Activated CD8-positive, alpha-beta T cell treated with anti-CD3 and anti-CD28 coated beads for 36 hours (primary cell): ENCODE measurements at places on chromosomes 7 and 10.

GRCh38 chr7:11737723-11738122 lies 94.3 kb downstream of the THSD7A start:
- no peak for DNase-seq

DNA sequence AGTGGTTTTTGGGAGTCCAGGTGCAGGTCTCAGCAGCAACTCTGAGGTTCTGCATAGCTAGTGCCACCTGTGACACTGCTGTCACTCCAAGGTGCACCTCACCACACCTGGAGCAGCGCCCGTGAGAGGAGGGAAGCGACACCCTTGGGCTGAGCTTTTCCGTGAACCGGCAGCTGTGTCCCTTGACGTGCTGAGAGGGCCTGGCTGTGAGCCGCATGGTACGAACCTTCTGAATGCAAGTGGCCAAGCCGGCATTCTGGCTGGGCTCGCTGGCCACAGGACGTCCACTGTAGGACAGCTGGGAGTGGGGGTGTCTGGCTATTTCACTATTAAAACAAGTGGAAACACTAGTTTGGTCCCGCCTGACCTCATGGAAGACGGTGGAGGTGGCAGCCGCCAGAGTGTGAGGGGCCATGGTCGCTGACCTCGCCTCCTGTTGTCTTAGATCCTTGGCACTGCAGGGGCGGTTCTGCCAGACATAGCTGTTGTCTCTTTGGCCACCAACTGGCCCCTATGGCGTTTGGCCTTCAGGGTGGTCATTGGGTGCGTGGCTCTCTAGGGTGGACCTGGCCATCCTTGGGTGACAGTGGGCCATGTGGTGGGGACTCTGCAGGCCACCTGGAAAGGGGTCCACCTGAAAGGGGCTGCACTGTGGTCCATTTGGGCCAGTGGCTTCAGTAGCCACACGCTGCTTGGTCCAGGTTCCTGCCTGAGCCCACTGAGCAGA lies 12.9 kb downstream of the INPP5A start:
- DNase-seq: no peak

DNA sequence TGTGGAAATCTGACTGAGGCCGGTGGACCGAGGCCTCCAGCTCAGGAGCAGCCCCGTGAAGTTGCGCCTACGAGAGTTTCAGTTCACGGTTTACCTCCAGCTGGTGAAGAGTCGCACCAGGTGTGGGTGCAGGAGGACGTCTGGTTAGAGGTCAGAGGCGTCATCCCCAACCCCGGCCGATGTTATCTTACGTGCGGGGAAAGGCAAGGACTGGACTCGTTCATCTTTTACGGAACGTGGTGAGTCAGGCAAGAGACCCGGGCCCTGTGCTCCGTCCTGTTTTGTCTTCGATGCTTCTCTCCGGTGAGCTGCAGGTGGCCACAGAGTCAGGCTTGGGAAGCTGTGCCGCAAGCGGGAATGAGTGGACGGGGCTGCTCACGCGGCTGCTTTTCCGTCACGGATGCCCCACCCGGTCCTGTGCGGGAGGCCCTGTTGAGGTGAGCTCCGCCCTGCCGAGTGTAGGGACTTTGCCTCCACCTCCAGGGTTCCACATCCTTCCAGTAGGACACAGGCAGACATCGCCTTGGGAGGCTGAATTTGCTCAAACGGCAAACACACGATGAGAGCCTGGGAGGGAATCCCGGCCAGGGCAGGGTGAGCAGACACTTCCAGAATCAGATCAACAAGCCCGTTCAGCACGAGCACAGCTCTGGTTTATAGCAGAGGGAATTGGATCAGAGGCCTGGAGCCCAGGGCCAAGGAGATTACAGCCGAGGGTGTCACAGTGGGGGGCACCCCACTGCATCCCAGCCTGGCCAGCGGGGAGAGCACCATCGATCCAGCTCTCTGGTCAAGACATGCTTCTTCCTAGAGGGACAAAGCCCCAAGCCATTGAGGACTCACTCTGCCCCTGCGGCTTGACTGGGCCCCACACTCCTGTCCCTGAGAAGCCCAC lies 50.1 kb upstream of the INPP5A start:
- no peak for DNase-seq

GRCh38 chr7:102914585-102914984 lies 1.8 kb downstream of the LRRC17 start:
- DNase-seq: no peak

DNA sequence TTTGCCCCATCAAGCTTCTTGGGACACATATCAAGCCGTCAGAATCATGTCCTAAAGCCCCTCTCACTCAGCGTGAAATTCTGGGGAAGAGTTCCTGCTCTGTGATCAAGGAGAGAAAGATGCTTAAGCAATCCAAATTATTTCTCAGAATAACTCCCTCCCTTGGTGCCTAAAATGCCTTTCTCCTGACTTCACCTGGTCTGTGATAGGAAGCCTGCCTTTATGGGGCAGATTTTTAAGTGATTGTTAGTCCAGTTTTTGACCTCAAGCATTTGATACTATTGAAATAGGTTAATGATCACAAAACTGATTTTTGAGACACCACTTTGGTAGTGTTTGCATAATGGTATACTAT lies 76.4 kb upstream of the MAGI2 start:
- no peak for DNase-seq

DNA sequence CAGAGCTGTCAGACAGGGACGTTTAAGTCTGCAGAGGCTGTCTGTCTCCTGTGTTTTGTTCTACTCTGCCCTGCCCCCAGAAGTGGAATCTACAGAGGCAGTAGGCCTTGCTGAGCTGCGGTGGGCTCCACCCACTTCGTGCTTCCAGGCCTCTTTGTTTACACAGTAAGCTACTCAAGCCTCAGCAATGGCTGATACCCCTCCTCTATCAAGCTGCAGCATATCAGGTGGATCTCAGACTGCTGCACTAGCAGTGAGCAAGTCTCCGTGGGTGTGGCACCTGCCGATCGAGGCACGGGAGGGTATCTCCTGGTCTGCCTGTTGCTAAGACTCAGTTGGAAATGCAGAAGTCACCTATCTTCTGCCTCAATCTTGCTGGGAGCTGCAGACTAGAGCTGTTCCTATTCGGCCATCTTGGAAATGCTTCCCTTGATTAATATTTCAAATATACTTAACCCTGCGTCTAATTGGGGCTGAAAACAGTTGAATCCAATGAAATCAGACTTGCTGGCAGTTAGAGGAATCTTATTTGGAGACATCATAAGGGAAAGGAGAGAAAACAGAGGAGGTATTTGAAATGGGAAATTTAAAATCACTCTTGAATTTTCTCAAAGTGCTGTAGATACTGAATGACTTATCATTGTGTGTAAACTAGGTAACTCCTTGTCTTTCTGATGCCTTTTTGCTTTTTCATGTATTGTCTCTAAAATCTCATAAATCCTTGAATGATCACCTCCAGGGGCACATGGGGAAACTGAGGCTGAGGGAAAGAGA lies 13.8 kb upstream of the CYP3A5 start:
- peak; percentile 19 for DNase-seq

DNA sequence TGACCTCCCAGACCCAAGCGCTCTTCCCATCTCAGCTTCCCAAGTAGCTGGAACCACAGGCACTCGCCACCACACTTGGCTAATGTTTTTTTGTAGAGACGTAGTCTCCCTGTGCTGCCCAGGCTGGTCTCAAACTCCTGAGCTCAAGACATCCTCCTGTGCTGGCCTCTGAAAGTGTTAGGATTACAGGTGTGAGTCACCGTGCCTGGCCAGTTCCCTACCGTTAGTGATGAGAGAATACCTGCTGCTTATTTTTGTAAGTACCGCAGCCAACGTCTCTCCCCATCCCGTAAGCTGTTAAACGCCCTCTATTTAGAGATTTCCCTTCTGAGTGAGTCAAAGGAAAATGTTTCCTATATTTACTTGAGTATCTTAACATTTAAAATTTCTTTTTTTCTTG lies 38.5 kb upstream of the PDLIM1 start:
- DNase-seq: no peak

DNA sequence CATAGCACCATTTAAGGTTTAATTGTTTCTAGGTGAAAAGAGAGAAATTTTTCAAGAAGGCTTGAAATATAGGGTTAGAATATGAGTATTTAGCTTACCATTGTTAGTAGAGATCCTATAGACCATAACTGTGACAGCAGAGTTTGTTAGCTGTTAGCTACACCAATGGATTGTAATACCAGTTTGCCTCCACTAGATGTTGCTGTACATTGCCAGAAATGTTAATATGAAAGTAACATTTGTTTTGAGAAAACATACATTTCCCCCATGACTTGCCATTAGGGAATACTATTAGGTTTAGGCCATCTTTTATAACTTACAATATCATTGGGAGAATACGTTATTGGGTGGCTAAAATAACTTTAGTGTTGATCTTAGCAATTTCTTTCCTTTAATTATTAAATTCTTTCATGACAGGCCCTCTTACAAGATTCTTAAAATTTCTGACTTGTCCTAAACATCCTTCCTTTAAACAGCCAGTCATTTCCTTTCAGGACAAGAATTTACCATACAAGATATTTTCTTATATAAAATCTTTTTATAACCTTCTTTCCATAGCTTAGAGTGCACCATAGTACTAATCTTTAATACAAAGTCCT lies 39.5 kb downstream of the ZNF117 start:
- DNase-seq: no peak

DNA sequence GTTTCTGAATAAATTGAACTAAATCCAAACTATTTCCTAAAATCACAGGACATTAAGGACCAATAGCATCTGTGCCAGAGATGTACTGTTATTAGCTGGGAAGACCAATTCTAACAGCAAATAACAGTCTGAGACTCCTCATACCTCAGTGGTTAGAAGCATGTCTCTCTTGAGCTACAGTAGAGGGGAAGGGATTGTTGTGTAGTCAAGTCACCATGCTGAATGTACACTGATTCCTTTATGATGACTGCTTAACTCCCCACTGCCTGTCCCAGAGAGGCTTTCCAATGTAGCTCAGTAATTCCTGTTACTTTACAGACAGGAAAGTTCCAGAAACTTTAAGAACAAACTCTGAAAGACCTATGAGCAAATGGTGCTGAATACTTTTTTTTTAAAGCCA lies 13.9 kb downstream of the MEST start:
- DNase-seq: no peak

DNA sequence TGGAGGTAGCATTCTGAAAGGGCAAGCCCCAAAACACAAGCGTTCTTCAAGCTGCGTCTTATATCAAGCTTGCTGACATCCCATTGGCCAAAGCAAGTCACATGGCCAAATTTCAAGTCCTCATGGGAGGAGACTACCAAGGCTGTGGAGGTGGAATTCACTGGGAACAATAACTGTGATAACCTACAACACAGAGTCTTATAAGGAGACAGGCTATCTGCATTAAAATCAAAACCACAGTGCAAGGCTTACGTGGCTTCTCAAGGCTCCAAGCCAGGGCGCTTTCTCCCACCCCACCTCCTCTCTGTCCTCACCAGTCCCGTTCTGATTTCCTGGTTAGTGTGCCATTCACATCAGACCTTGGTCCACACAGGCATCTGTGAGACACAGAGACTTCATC lies 39.4 kb downstream of the ADRB1 start:
- peak; percentile 30 for DNase-seq

- DNase-seq: no peak
Observed at GRCh38 chr7:108134486-108134885, 4.3 kb upstream of the LAMB4 start.

DNA sequence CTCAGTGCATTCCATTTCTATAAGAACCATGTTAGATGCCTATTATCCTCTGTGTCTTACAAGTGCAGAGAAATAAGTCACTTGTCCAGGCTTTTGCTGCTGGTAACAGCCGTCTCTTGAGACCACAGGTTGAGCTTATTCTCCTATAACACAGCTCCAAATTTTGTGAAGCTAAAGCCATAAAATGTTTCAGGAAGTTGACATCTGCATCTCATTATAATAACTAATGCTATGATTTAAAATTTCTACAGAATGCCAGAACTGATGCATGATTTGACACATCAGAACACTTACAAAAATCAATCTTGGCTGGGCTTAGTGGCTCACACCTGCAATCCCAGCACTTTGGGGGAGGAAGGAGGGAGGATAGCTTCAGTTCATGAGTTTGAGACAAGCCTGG lies 986.9 kb downstream of the TYW1 start:
- no peak for DNase-seq

DNA sequence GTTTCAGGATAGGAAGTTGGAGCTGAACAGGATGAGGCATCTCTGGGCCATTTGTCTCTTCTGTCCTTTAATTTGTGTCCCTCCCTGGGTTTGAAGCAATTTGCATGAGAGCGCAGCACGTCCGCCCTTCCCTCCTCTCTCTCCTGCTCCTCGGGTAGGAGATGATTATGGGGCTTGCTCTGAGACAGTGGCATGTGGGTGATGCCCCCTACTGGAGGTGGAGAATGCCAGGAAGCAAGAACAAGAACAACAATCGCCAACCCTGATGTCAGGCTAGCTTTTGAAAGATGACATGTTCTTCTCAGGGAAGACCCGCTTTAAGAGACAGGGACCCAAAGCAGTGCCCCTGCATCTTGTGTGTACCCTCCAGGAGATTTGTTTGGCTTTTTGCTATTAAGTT lies 63.9 kb upstream of the LOXL4 start:
- DNase-seq: peak; percentile 39

DNA sequence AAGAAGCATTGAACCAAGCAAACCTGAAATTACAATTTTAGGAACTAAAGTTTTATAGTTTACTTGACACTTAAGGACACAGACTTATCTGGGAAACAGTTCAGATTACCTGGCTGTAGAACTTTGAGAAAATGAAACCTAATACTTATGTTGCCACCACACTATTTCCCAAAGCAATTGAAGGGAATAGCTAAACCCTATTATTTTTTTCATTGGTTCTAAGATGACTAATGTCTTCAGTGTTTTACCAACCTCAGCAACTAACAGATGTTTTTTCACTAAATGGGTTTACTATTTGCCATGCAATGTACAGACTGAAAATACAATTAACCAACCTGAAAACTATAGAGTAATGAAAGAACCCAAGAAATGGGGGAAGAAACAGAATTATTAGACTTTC lies 689.6 kb downstream of the SORCS1 start:
- DNase-seq: no peak

DNA sequence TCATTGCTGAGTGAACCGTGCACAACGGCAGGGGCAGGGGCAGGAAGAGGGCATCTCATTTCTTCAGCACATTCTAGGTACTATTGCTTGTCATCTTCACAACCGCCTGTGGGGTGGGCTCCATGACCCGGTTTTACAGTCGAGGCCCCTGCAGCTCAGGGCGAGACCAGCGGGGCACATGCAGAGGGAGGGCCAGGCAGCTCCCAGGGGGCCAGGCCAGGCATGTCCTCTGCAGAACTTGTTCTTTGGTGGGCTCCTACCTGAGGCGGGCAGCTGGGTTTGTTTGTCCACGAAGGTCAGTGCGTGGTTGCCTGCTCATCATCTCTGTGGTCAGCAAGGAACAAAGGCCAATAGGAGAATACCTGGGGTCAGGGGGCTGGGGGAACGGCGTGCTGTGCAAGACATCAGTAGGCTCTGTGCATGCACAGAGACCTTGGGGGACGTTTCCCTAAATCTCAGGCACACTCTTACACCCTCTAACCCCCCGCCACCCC lies 75.1 kb upstream of the LEP start:
- no peak for DNase-seq

GRCh38 chr7:2546776-2547586 lies 8.3 kb downstream of the BRAT1 start:
- no peak for DNase-seq

GRCh38 chr7:2244404-2244995 lies 2.5 kb downstream of the NUDT1 start:
- no peak for DNase-seq
